ENCODE measurements at places on chromosomes 11 and 22.

DNA sequence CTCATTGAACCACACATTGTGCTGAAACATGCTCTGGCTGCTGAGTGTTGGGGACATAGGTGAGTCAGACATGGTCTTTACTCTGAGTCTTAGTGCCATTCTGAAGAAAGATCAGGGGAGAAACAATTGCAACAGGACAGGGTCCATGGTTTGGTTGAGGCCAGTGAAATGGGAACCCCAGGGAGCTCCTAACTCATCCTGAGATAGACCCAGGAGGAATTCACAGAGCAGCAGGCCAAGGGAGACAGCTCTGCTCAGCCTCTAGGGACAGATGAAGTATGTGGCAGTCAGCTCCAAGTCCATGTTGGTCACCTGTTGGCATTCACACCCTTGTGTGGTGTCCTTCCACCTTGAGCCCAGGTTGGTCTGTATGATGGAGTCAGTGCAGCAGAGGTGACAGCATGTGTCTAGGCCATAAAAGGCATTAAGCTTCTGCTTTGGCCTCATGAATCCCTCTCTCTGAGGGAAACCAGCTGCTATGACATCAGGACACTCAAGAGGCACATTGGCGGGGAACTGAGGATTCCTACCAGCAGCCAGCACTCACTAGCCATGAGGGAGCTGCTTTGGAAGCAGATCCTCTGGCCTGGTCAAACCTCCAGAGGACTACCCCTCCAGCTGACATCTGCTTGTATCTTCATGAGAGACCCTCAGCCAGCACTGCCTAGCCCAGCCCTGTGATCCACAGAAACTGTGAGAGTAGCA is 50.3 kb upstream of the MYEOV start:
- DNase-seq, result no peak

GRCh38 chr22:42919199-42919598 is 62.1 kb upstream of the ARFGAP3 start:
- no peak for DNase-seq

GRCh38 chr11:34004236-34004635 is 47.3 kb upstream of the CAPRIN1 start:
- no peak for DNase-seq

DNA sequence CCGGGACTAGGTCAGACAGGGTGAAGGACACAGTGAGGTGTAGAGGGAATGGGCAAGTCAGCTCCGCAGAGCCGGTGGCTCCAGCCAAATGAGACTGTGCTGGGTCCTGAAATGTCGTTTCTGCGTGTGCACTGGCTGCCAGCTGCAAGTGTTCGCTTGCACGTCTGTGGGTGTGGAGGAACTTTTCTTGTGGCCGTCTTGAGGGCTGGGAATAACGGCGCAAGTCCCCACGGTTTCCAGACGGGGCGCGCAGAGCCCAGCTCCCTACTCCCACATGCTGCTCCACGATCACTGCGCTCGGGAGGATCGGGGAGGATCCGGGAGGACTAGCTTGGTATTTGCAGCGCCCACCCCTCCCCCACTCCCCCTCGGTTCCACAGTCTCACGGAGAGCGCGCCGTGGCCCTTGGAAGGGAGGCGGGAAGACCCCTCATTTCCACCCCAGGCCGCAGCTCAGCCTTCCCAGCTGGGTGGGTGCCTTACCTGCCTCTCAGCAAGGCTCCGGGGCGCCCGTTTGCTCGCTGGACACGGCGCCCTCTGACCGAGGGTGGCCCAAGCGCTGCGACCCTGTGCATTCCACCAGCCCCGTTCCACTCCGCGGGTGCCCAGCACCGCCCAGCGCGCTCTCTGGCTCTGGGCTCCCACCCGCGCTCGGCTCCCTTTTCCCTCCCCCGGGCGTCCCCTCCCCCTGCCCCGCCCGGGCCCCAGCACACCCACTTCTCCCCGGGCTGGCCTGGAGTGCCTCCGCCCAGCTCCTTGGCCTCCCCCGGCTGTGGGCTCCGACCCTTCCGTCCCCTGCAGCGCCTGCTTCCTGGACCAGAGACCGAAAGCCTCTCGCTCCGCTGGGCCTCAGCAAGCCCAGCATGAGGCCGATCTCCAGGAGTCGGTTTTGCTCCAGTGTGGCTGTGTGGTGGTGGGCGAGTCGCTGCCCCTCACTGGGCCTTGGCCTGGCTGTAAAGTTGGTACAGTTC is at the start of gene KCNE3:
Gene KCNE3 (minus strand): TSS at position 634 of the 970 bp plus-strand sequence. CDS start 9,986 bp downstream, outside the sequence.
- peak; percentile 33 for DNase-seq

DNA sequence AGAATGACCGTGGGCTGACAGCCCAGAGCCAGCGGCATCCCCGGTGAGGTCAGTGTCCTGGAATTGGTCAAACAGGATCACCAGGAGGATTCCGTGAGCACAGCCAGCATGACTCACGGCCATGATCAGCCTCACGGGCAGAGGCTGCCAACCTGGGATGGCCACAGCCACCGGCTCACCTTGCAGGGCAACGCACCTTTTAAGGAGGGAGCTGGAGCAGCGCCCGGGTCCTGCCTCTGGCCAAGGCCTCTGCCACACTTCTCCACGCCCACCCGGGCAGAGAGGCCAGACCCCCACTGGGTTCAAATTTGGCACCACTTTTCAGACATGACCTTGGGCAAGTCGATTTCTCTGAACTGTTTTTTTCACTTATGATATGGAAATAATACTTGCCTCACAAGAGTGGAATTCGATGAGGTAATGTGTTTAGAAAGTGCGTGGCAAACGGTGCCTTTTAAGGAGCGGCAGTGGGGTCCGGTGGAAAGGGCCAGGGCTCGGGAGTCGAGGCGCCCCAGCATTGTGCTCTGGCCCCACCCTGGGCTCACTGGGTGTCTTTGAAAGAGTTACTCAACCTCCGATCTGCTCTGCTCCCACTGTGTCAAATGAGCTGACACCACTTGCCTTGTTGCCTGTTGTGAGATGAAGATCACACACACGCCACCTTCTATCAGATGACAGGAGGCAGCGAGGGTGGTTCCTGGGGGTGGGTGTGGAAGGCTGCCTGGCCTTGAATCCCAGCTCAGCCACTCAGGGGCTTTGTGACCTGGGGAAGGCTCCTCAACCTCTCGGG is 16.0 kb downstream of the TXN2 start:
- DNase-seq, result no peak

GRCh38 chr11:10379871-10380568 is 75.0 kb upstream of the AMPD3 start:
- DNase-seq, result no peak

DNA sequence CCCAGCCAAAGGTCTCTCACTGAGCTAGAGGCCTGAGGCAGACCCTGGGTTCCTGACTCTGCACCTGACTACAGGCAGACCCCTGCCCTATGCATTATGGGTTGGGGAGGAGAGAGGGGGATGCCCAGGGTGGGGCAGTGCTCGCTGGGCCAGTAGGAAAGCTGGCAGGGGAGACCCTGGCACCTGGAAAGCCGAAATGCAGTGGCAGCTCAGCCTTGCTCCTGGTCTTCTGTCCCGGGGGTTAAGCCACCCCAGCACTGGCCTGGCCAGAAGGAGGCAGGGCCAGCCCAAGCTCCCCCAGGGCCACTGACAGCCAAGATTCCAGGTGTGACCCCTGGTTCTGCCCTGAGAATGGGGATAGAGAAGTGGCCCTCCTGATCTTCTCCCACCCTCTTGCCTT is 5.4 kb downstream of the ARAP1 start:
- DNase-seq, result no peak

- DNase-seq, result peak; percentile 64
These were observed 8.6 kb downstream of the ARAP1 start for GRCh38 chr11:72743321-72744221.

DNA sequence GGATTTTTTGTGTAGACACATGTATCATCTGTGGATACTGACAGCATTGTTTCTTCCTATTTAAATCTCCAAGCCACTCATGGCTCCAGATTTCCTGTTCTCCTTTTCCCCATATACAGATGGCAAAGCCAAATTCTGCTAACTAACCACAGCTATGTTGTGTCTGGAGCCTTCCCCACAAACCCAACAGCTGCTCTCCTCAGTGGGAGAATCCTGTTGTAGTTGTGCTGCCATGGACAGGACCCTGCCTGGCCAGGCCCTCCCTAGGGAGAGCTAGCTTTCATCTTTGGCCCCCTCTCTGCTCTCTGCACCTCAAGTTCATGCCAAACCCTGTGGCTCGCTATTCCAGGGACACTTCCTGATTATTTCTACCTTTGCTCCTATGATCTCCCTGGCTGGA is 106.4 kb upstream of the CCDC90B start:
- no peak for DNase-seq

- no peak for DNase-seq
These were observed 832.2 kb downstream of the NTM start for GRCh38 chr11:132202621-132203020.

GRCh38 chr11:3087821-3088800 is 30.9 kb upstream of the CARS1 start:
- DNase-seq, result no peak

GRCh38 chr11:116827461-116827860 is 2.2 kb upstream of the APOC3 start:
- no peak for DNase-seq

DNA sequence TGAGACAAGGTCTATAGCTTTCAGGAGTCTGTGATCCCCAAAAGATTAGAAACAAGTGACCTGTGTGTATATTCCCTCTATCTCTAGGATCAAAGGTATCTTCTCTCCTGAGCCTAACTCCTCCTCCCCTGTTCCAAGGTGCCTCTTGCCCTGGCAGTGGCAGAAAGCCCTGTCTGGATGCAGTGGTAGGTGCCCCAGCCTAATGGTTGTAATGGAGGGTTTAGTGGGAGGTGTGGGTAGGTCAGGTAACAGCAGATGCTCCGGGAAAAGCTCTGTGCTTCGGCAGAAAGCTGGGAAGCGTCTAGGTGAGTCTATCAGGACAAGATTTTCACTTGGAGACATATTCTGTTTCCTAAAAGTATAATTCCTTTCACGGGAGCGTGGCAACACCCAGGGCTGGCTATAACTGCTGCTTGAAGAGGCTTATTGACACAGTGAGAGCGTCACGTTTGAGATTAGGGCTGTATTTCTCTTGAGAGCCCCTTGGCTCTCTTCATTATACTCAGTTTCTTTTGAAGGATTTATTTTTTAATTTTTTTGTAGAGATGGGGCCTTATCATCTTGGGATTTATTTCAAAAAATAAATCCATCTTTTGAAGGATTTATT is 49.5 kb downstream of the PRR5L start:
- DNase-seq, result no peak

DNA sequence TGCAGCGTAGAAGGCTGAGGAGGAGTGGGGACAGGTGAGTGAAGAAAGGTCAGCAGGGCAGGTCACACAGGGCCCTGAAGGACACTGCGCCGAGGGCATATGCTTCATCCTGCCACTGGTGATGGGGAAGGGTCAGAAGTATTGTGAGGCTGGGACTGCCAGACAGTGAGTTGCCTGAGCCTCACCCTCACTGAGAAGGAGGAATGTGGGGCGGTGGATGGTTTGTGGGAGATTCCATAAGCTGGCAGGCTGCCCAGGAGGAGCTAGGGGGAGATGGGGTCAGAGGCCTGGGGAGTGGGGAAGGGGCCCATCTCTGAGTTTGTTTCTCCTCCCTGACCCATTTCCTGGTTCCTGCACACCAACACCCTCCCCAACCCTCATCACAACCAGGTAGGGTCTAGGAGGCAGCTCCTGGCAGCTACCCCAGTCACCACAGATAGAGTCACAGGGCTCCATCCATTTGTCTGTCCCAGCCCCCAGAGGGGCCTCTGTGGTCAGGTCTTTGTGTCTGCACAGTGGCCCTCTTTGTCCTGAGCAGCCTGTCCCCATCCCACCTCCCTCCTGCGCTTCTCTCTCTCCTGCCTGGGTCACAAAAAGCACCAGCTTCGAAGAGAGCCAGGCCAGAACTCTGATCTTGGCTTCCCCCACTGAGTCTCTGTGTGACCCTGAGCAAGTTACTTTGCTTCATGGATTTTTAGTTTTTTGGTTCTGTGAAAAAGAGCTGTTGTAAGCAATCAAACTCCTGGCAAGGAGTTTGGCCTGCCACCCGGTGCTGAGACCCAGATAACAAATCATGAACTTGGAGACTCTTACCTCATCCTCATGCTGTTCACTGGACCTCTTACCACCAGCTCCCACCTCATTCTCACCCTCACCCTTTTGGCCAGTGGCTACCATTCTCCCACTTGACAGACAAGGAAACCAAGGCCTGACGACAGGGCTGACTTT is 4.6 kb upstream of the P2RY2 start:
- DNase-seq, result no peak

DNA sequence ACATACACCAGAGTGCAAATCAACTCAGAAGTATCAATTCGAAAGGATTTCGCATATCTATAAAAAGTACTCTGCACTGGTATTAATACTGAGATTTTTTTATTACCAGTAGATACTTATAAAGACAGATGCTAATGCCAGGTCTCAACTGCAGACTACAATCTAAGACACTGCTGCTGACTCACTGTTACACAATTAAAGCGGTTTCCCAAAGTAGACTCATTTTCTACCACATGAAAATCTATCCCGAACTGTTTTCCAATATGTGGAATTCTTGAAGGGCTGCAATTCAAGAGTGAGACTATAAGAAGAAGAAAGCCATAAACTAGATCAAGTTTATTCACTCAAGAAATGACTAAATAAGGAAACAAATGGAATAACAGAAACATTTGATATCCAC is 57.2 kb upstream of the ARHGAP32 start:
- DNase-seq, result no peak

- no peak for DNase-seq
These were observed 43.0 kb downstream of the MAPK1 start for GRCh38 chr22:21824445-21824912.

DNA sequence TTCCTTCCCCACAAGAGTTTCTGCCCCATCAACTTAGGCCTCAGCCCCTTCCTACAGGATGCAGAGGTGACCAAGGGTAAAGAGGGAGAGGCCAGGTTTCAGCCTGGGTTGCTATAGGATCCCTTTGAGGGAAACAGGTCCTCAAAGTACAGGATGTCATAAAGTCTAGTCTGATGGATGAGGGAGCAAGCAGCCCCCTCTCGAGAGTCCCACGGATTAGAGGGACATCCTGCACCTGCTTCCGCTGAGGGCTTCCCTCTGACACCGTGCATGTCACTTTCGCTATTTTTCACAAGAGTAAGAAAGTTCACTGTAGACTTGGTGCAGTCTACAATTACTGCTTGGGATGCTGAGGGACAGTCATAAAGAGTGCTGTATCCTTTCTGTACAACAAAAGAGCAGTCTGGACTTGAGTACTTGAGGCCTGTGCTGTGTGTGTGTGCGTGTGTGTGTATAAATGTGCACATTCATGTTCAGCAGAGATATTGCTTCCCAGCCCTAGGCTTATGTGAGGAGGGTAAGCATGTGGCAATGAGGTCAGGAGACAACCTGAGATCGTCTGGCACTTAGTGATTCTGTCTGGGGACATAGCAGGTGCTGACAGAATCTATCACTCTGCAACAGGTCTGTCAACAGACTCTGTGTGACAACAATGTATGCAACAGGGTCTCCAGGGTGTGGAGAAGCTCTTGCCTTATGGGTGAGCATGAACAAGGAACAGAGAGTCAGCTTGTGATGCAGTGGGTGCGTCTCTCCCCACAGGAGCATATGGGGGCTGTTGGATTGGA is 18.0 kb upstream of the CHST1 start:
- DNase-seq, result no peak

- peak; percentile 16 for DNase-seq
These were observed 1.1 kb downstream of the PANX1 start for GRCh38 chr11:94129512-94130297.

GRCh38 chr22:49533886-49534285 is 293.8 kb downstream of the BRD1 start:
- DNase-seq, result no peak

GRCh38 chr11:122334546-122335339 is 218.7 kb upstream of the BLID start:
- DNase-seq, result no peak

- DNase-seq, result no peak
These were observed 91.6 kb upstream of the PARVA start for GRCh38 chr11:12285811-12286222.
